ENCODE measurements at places on chromosomes 3 and 15.

GRCh38 chr3:22713936-22714335, 489.2 kb upstream of the UBE2E2 start:
- DNase-seq, result no peak

DNA sequence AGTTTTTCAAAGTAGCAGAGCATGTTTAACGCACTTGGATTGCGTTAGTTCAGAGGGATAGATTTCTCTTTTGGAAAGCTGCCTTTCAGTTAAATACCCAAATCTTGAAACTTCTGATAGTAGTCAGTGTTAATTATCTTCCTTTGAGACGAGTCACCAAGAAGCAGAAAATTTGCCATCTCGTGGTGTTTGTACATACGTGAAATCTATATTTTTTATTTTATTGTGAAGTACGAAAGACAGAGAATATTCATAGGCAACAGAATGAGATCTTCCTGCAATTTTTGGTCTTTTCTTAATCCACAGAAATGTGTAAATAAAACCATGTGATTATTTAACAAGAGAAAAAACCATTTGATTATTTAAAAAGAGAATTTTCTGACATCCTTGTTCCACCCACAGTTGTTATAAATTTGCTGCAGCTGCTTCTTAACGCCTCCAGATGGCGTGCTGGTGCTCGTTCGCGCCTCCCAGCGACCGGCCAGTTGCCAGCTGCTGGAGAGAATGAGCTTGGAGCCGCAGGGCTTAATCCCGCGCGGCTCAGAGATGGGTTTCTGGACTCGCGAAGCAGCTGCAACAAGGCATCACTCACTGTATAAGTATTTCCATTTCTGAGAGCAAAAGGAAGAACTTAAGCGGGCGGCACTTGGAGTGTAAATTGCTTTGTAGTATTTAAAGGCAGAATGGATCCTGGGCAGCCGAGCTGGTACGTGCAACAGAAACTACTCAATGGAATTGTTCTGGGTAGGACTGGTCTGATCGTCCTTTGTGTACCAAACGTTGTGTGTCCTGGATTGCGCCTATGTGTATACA, 10.5 kb upstream of the SLITRK3 start:
- DNase-seq, result no peak

DNA sequence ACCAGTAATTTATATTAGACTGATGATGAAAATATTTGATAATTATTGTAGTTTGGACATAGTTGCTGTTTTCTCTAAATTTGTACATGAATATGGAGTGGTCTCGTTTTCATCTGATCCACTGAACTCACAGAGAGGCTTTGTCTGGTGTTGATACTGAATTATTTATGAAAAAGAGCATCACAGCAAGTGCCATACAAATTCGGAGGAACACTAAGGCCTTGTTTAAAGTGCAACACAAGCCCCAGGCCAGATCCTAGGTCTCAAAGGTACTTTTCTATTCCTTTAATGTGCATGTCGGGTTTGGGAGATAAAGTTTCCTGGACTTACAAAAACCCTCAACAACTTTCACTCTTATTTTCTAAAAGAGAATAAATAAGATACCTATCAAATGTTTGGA, 796.8 kb upstream of the EPHA6 start:
- DNase-seq, result no peak

DNA sequence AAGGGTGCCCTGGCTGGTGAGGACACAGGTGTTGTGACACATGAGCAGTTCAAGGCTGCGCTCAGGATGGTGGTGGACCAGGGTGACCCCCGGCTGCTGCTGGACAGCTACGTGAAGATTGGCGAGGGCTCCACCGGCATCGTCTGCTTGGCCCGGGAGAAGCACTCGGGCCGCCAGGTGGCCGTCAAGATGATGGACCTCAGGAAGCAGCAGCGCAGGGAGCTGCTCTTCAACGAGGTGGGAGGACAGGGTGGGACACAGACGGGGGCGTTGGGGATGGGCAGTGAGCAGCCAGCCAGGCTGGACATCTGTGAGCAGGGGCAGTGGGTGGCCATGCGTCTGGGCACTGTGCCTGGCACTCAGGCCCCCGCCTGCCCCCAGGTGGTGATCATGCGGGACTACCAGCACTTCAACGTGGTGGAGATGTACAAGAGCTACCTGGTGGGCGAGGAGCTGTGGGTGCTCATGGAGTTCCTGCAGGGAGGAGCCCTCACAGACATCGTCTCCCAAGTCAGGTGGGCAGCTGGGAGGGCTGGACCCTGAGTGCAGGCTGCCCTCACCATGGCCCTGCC, 10.3 kb downstream of the ANKRD63 start:
- no peak for DNase-seq

DNA sequence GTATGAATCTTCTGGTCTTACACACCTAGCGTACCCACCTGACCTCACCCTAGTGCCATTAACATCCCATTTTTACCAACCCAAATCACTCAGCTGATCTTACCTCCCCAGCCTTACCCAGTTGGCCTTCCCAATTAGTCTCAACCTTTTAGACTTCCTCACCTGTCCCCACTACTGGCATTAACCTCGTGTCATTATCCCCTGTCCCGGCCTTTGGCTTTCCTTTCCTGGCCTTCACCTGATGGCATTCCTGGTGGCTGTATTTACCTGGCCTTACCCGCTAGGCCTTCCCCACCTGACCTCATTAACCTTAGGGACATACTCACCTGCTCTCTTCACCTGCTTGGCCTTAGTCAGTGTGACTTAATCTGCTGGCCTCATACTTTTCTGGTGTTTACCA, 104.1 kb downstream of the IL12A start:
- DNase-seq, result no peak

DNA sequence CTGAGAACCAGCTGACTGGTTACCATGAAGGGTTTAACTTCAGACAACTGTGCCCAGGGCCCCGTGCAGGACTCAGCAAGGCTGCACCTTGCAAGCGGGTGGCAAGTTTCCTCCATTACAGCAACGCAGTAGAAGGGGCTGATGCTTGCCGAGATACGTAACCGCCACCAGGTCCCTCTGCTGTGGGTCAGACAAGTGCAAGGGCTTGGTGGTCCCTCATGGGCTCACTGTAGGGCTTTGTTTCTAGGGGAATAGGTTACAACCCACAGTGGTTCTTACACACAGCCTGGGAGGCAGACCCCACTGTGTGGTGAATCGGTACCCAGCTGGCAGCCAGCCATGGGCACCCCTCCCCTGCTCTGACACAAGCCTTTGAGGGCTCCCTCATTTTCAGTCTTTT, 15.5 kb upstream of the SNRPA1 start:
- no peak for DNase-seq

- no peak for DNase-seq
Observed at GRCh38 chr3:197424266-197424665, 125.9 kb upstream of the DLG1 start.

DNA sequence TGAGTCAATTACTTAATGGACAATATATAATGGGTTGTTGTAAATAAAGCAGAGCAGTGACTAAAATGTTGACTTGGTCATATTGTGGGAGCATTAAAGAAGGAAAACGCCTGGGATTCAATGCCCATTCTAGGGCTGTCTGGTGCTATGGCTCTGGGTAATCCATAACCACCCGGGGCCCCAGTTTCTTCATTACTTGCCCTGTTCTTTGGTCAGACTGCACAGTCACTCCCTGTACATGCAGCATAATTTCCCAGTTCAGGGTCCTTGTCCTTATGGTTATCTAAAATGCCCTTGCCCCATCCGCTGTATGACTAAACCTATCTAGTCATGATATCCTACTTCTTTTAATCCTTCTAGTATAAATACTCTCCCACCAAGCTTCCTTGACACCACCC, 27.5 kb upstream of the DENND4A start:
- DNase-seq, result no peak

DNA sequence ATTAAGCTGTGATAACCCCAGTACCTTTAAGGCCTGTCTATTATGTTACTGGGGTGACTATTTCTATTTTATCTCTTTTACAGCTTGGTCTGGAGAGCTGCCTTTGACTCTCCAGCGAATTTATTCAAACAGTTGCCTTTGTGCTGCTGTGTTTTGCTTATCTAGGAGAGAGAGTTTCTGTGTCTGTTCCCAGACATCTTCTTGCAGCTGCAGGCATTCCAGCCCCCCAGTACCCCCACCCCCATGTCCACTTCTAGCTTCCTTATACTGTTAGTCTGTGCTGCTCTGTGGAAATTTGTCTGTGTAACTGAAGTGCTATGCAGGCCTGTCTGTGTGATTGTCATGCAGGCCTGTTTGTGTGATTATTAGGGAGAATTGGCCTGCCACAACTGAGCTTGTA, 713.7 kb upstream of the SEMA6D start:
- no peak for DNase-seq

DNA sequence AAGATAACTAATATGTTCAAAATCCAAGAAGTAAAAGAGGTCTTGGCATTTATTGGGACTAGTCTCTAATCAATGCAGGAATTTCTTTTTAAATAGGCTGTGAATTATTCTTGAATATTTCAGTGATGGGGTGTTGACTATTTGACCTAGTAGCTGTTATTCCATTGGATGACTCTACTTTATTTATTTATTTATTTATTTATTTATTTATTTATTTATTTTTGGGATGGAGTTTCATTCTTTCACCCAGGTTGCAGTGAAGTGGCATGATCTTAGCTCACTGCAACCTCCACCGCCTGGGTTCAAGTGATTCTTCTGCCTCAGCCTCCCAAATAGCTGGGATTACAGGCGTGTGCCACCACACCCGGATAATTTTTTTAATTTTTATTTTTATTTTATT, 1227.8 kb downstream of the ZPLD1 start:
- DNase-seq, result no peak

GRCh38 chr15:65146438-65146837, 12.8 kb upstream of the PDCD7 start:
- DNase-seq, result no peak

GRCh38 chr3:172604895-172605646, 81.8 kb upstream of the TNFSF10 start:
- no peak for DNase-seq

- DNase-seq, result no peak
Observed at GRCh38 chr15:59521443-59521842, 83.5 kb downstream of the FAM81A start.

DNA sequence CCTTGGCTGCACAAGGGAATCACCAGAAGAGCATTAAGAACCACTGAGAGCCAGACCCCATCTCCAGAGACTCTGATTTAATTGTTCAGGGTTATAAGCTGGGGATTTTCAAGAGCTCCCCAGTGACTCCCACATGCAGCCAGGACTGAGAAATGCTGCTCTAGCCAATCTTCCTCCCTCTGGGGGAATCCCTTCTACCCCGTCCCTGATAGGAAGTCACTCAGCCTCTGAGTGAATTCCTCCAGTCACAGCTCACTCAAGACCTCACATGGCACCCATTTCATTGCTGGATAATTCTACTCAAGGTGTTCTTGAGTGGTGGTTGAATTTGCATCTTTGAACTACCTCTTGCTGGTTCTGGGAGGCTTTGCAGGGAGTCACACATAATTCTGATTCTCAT, 10.7 kb downstream of the CCR3 start:
- no peak for DNase-seq

GRCh38 chr3:159929171-159930141, 59.2 kb upstream of the IL12A start:
- DNase-seq, result no peak

GRCh38 chr3:132605374-132605792, 8.3 kb downstream of the ACKR4 start:
- DNase-seq, result no peak

DNA sequence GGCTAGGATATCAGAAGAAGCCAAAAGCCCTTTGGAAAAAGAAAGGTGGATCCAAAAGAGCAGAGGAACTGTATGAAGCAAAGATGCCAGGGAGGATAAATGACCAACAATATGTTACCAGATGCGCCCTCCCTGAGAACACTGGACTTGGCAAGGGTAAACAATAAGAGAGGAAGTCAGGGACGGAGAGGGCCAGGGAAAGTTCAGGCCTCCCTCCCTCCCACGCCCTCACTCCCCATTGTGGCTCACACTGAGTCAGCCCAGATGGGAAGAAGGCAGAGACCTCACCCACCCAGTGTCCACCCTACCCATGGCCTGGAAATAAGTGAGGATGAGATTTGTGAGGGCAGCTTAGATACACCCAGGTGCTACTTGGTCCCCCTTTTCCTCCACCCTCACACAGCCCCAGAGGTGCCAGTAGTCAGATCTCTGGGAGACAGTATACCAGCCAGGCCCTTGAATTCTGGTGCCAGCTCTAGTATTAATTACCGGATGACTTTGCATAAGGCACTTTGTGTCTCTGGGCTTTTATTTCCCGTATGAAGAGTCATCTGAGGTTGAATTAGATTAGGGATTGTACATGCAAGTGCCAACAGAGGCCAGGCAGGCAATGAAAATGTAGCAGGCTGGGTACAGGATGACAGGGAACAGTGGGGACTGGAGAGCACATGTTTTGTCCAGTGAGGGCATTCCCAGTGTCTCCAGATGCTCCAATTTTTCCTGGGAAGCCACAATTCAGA, 35.1 kb upstream of the FRMD4B start:
- DNase-seq, result no peak

- DNase-seq, result no peak
Observed at GRCh38 chr15:65020419-65020818, 9.0 kb downstream of the MTFMT start.

DNA sequence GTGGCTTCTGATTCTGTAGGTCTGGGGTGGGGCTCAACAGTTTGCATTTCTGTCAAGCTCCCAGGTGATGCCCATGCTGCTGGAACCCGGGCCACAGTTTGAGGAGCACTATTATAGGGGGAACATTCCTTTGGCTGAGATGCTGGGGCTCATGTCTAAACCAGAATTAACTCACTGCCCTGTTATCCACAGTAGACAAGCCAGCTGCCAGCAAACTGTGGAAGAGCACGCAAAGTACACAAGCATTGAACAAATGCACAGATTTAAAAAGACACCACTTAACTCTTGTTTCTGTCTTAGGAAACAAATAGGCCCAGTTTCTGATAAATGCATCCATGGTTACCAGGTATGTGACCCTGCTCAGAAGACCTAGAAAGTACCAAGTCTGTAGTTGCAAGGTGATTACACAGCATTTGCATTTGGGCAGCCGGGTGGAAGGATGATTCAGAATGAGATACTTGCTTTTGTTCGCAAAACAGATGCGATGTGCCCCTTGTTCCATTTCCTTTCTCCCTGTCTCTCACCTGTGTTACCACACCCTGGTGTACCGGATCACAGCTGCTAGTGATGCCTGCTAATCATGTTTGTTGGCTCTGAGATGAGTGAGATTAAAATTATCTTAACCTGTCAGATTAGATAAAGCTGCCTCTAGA, 12.4 kb downstream of the GYG1 start:
- DNase-seq, result peak; percentile 58

GRCh38 chr3:45029661-45030060, 3.6 kb downstream of the CLEC3B start:
- no peak for DNase-seq

DNA sequence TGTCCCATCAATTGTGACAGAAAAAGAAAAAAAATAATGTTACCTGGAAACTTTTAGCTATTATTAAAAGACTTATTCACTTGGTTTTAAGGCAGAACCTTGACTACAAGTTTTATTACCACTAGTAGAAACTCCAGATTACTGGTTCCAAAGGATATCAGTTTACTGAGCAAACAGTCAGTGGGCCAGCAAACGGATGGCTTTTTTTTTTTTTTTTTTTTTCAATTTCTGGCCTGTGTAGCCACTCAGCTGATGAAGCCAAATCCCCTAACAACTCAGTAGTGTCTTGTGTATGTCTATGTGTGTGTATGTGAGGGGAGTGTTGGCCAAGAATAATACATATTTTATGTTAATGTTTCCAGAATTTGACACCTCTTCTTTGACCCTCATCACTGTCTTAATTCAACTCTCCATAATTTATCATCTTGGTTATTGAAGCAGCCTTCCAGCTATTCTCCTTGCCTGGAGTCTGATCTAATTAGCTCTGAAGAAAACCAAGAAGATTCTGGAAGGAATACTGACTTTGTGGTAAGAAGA, 724.9 kb downstream of the NSUN3 start:
- DNase-seq, result no peak

GRCh38 chr15:48442011-48442410, 110.8 kb downstream of the DUT start:
- no peak for DNase-seq

Data from T-helper 2 cell (primary cell).